ENCODE measurements at places on chromosomes 6 and 20. TPM values are rescaled to one million over a fixed set of nuclear protein-coding genes. Genes with fewer than 3 reads are reported as not detected.

The LPA gene
- not detected for total RNA-seq

DNA sequence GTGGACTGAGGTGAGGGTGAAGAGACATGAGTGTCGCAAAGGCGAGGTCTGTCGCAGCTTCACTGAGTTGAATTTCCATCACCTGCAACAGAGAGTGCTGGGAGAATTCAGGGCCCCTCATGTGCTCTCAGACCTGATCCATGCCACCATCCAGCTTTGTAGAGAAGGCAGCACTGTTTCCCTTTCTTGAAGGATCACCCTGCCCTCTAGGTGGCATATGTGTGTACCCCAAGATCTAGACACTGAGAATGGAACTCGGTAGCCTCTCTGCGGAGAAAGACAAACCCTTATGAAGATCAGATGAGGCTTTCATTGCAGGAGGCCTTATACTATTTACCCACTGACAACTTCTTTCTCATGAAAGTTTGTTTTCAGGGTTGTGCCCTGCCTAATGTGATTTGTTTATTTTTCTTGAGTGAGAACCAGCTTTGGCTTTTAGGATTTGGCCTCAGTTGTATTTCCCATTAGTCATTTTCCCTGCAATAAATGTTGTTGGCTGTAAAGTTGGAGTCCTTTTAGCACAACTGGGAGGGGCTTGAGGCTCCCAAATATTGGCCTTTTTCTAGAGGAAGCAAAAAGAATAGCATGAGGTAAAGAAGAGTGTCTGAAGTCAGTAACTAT, 811.3 kb downstream of the DHX35 start:
- no peaks in the 10 kb centered on the region for H3K36me3 ChIP-seq
- no peaks in the 10 kb centered on the region for H3K27me3 ChIP-seq
- no peak overlapping the region for H3K27ac ChIP-seq
- no peaks in the 10 kb centered on the region for H3K4me1 ChIP-seq

- H3K27ac ChIP-seq, result no peak overlapping the region
- no peaks in the 10 kb centered on the region for H3K27me3 ChIP-seq
- no peak for DNase-seq
- H3K36me3 ChIP-seq, result peaks cover 17% of the 10 kb centered on the region
- H3K4me3 ChIP-seq, result no peak overlapping the region
These were observed 5.7 kb downstream of the PPP1R10 start for GRCh38 chr6:30611150-30611855.

DNA sequence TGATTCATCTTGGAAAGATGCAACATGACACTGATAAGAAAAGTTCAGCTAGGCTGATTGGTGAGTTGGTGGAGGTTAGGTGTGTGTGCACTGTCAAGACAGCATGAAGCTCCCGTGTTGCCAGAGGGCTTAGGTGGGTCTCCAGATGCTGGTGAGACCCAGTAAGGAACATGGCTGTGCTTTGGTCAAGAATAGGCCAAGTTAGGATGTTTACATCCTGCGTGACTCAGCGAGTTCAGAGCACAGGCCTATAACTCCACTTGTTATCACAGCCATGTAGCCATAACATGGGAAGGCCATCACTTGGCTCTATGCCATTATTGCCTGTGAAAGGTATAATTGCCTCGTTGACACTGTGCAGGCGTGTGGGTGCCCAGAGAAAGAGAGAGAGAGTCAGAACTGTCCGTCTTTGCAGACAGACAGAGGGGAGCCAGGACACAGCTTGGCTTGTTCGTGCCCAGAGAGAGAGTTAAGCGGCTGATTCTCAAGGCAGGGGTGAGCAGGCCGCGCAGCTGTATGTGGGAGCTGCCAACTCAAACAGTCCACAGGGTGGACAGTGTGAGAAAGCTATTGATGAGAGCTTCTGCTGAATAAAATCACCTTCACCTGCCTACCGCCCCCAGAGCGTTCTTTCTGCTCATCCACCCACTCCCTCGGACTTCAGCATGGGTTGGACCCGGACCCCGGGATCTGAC, 43.5 kb downstream of the OR2B6 start:
- H3K27me3 ChIP-seq, result no peaks in the 10 kb centered on the region
- no peak overlapping the region for H3K4me3 ChIP-seq
- no peaks in the 10 kb centered on the region for H3K4me1 ChIP-seq
- no peak overlapping the region for H3K27ac ChIP-seq

The PI3 gene
- total RNA-seq, result not detected

The TBC1D7 gene
- total RNA-seq, result 26.6 TPM

DNA sequence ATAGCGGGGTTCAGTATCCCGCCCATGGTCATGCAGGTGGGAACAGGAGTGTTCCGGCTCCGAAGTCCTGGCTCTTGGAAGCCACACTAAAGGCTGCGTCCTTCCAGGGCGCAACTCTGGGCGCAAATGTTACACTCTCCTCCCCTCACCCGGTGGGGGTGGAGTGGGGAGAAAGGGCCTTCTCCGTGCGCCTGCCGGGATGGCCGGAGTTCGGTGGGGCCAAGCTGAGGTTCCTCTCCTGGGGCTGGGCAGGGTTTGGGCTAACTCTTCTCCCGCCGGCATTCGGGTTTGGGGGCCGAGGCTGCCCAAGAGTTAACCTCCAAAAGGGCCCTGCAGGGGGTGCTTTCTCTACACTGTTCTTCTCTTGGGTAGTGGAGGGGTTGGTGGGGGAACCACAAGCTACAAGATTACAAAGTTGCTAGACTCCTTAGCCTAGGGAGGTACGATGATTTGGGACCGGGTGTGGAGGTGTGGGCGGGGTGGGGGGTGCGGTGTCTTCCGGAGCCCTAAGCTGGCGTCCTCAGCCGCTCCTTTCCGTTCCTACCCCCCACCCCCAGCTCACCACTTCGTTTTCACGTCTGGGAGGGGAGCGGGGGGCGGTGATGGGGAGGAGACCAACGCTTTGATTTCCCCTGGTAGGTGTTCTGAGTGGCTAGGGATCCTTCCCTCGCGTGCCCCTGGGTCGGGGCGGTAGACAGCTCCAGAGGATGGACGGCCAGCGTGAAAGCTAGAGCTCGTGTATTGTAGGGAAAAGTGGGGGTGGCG, 12.3 kb downstream of the NRN1 start:
- H3K27ac ChIP-seq, result no peak overlapping the region
- peaks cover 60% of the 10 kb centered on the region for H3K27me3 ChIP-seq
- no peaks in the 10 kb centered on the region for H3K36me3 ChIP-seq
- DNase-seq, result no peak

The GSTA2 gene
- total RNA-seq, result not detected

- no peaks in the 10 kb centered on the region for H3K36me3 ChIP-seq
- peaks cover 23% of the 10 kb centered on the region for H3K4me1 ChIP-seq
- peak overlapping the region; percentile 3 for H3K4me3 ChIP-seq
- no peak overlapping the region for H3K27ac ChIP-seq
These were observed 5.8 kb upstream of the ABHD16B start for GRCh38 chr20:63855363-63856097.

The SRF gene
- 34.4 TPM for total RNA-seq

The GPX5 gene
- not detected for total RNA-seq

- DNase-seq, result peak; percentile 40
- peaks cover 2% of the 10 kb centered on the region for H3K4me1 ChIP-seq
These were observed 58.9 kb upstream of the IFNGR1 start for GRCh38 chr6:137277971-137278637.

- no peaks in the 10 kb centered on the region for H3K36me3 ChIP-seq
- H3K27ac ChIP-seq, result no peak overlapping the region
- no peak for DNase-seq
- H3K4me1 ChIP-seq, result no peaks in the 10 kb centered on the region
- H3K4me3 ChIP-seq, result no peak overlapping the region
These were observed 55.1 kb downstream of the ID4 start for GRCh38 chr6:19892260-19892659.

DNA sequence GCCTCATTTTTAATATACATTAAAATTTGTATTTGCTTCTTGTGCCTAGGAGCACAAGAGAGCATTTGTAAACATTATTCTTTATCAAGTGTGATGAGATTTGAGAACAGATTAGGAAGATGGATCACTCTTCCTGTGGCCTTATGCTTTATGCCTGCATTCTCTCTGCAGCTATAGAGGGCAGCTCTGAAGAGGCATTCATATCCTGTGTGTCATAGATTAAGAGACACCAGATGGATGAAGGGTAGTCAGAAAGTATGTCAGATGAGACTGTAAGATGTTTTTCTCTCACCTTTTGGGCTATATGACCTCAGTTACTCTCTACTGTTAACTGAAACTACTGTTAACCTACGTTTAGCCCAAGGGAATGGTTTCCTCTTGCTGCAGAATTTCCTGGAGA, 61.4 kb downstream of the DNAH8 start:
- peak; percentile 23 for DNase-seq
- H3K4me1 ChIP-seq, result peaks cover 9% of the 10 kb centered on the region
- H3K27ac ChIP-seq, result no peak overlapping the region
- H3K4me3 ChIP-seq, result no peak overlapping the region

Data from endothelial cell of umbilical vein (primary cell).